Ascending aorta (tissue), 2 donors: ENCODE measurements at places on chromosomes 11 and 22. TPM values are rescaled to one million over a fixed set of nuclear protein-coding genes. Genes with fewer than 3 reads are reported as not detected.

- H3K4me1 ChIP-seq = peaks cover 3% of the 10 kb centered on the region
- no peak overlapping the region for H3K27ac ChIP-seq
- H3K27me3 ChIP-seq = no peaks in the 10 kb centered on the region
- no peaks in the 10 kb centered on the region for H3K36me3 ChIP-seq
- DNase-seq = no peak
These were observed 25.2 kb downstream of the LIF start for GRCh38 chr22:30221121-30221992.

- H3K36me3 ChIP-seq = no peaks in the 10 kb centered on the region
- DNase-seq = no peak
- H3K27ac ChIP-seq = no peak overlapping the region
- no peak overlapping the region for H3K4me3 ChIP-seq
- H3K27me3 ChIP-seq = no peaks in the 10 kb centered on the region
These were observed 2.1 kb upstream of the CBL start for GRCh38 chr11:119204066-119204465.

DNA sequence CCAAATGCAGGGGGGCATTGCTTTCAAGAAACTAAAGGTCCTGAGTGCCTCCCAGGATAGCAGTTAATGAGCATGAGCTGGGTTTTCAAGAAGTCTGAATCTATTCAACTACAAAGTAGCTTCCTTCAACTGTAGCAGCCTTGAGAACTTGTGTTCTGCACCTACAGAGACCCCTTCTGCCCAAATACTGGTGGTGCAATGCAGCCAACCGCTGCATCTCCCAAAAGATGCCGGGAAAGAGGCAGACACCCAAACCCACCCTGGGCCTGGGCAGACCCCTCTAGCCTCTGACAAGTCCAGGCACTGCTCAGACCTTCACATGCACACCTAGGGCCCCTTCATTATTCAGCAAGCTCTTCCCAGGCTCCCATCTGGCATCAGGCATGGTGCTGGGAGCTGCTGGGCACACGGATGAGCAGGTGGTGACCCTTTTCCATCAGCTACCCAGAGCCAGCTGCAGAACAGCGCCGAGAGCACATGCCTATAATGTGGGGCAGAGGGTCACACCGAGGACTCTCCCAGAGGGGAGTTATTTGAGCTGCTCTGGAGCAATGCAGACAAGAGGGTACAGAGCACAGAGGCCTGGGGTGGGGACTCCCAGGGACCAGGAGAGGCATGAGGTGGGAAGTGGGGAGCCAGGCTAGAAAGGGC, 44.9 kb upstream of the ETS1 start:
- DNase-seq = no peak
- no peak overlapping the region for H3K27ac ChIP-seq
- H3K4me3 ChIP-seq = no peak overlapping the region
- no peaks in the 10 kb centered on the region for H3K36me3 ChIP-seq

DNA sequence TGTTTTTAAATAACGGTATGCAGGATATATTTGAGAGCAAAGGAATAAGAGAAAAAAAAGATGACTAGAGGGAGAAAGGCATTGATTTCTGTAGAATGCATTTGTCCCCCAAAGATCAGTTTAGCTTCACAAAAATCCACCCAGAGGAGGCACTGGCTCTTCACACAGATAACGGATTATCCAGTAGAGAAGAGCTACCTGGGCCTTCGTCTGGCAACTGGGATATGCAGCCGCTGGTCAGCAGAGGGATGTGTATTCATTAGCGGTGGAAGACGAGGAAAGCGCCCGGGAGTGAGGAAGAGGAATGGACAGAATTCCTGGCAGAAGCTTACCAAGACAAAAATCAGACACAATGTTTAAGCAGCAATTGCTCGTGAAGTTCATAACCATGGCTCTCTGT, 5.6 kb upstream of the WT1 start:
- no peak overlapping the region for H3K27ac ChIP-seq
- peaks cover 7% of the 10 kb centered on the region for H3K27me3 ChIP-seq
- no peaks in the 10 kb centered on the region for H3K36me3 ChIP-seq
- peaks cover 2% of the 10 kb centered on the region for H3K4me1 ChIP-seq
- H3K4me3 ChIP-seq = no peak overlapping the region

GRCh38 chr11:117183724-117184349, 5.3 kb downstream of the SIDT2 start:
- no peaks in the 10 kb centered on the region for H3K27me3 ChIP-seq
- no peak overlapping the region for H3K27ac ChIP-seq
- no peak overlapping the region for H3K4me3 ChIP-seq
- DNase-seq = no peak

DNA sequence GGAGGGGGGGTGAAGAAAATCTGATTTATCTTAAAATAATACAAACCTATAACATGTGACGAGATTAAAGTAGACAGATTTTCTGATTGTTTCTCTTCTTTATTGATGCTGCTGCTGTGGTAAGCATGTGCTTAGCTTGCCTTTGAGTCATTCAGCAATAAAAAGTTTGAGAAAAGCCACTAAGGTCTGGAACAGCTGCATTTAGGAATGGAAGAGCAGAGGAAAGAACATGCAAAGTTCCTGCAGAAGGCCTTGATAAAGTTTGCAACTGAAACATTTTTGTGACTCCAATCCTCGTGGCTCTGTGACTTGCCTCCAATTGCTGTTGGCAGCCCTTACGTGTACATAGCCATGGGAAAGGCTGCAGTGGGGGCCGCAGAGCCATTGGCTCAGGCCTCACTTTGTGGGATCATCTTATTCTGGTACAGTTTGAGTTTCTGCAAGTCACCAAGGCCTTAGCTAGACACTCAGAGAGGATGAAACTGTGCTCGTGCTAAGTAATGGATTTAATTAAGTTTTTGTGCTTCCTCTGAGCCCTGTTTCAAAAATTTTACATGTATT, 370.2 kb downstream of the AASDHPPT start:
- no peak for DNase-seq
- H3K27ac ChIP-seq = no peak overlapping the region
- H3K36me3 ChIP-seq = no peaks in the 10 kb centered on the region
- H3K27me3 ChIP-seq = no peaks in the 10 kb centered on the region
- no peaks in the 10 kb centered on the region for H3K4me1 ChIP-seq

- H3K4me1 ChIP-seq = no peaks in the 10 kb centered on the region
- no peaks in the 10 kb centered on the region for H3K27me3 ChIP-seq
- DNase-seq = no peak
- H3K27ac ChIP-seq = no peak overlapping the region
- no peak overlapping the region for H3K4me3 ChIP-seq
- no peaks in the 10 kb centered on the region for H3K36me3 ChIP-seq
These were observed 226.6 kb upstream of the TENM4 start for GRCh38 chr11:79667380-79667779.

GRCh38 chr11:72758690-72759389, 6.6 kb upstream of the ARAP1 start:
- peaks cover 5% of the 10 kb centered on the region for H3K36me3 ChIP-seq
- no peak overlapping the region for H3K27ac ChIP-seq
- no peaks in the 10 kb centered on the region for H3K27me3 ChIP-seq
- no peak for DNase-seq
- no peaks in the 10 kb centered on the region for H3K4me1 ChIP-seq

- H3K27me3 ChIP-seq = peaks cover 14% of the 10 kb centered on the region
- DNase-seq = no peak
- no peak overlapping the region for H3K4me3 ChIP-seq
- no peak overlapping the region for H3K27ac ChIP-seq
These were observed 55.1 kb downstream of the CYTH4 start for GRCh38 chr22:37337204-37337943.

DNA sequence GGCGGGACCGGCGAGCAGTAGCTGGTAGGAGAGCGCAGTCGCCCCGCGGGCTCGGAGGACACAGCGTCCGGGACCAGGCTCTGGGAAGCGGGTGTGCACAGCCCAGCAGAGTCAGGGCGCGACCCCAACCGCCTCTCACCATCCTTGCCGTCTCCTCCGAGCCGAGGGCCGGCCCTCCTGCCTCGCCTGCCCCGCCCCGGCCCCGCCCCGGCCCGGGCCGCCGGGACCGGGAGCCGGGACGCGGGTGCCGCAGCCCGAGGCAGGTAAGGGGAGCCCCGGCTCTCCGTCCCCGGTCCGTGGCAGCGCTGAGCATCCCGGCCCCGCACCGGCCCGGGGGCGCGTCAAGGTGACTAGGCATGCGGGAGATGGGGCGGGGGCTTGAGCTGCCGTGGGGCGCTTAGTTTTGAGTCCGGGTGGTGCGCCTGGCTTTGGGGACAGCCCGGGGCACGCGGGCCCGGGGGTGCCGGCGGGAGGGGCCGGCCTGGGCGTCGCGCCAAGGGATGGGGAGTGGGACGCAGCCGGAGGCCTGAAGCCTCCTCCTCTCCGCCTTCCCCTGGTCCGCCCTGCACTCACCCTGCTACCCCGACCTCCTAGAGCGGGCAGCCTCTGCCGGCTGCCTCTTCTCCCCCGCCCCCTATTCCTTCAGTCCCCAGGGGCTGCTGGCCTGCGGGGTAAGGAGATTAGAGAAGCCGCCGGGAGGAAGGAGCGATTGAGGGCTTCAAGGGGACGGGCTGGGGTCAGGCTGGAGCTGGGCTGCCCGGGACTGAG, at the start of gene ABCG4:
Gene ABCG4 (plus strand): TSS at position 35 of the 768 bp plus-strand sequence. CDS start 914 bp downstream, outside the sequence.
- DNase-seq = no peak
- H3K27me3 ChIP-seq = no peaks in the 10 kb centered on the region
- H3K4me3 ChIP-seq = peak within 1 kb of the TSS; percentile 78
- H3K27ac ChIP-seq = no peak within 1 kb of the TSS
- no peaks in the 10 kb centered on the region for H3K36me3 ChIP-seq

GRCh38 chr22:38881464-38881871, 9.5 kb upstream of the CBX6 start:
- no peaks in the 10 kb centered on the region for H3K27me3 ChIP-seq
- peak overlapping the region; percentile 91 for H3K27ac ChIP-seq
- peaks cover 26% of the 10 kb centered on the region for H3K4me1 ChIP-seq
- H3K36me3 ChIP-seq = no peaks in the 10 kb centered on the region

DNA sequence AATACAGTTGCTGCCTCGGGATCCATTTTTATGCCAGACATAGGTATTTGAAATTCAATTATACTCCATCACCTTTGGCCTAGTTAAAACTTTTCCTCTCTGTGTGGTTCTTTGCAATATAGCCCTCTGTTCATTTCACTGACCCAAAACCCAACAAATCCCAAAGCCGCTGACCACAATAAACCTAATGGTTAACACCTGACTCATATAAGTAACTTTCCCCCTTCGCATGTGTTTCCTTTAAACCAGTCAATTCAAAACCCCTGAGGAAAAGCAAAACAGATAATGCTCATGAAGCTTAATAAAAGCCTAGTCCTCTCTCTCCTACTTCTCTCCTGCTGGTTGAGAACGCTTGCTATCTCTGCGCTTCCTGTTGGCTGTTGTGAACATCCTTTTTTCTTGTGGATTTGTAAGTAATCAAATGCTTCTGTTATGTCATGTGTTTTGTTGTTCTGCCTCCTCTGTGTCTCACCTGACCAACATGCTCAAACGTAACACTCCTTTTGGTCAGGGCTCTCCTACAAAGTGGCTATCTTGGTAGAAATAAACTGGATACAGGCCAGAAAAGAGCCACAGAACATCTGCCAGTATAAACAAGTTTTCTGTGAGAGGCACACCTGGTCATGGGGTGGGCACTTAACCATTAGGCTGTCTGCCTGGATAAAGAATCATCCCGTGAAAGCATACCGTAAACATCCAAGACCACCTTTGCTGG, 652.6 kb downstream of the METTL15 start:
- no peak overlapping the region for H3K4me3 ChIP-seq
- no peaks in the 10 kb centered on the region for H3K4me1 ChIP-seq
- no peak for DNase-seq
- no peaks in the 10 kb centered on the region for H3K36me3 ChIP-seq
- no peak overlapping the region for H3K27ac ChIP-seq

DNA sequence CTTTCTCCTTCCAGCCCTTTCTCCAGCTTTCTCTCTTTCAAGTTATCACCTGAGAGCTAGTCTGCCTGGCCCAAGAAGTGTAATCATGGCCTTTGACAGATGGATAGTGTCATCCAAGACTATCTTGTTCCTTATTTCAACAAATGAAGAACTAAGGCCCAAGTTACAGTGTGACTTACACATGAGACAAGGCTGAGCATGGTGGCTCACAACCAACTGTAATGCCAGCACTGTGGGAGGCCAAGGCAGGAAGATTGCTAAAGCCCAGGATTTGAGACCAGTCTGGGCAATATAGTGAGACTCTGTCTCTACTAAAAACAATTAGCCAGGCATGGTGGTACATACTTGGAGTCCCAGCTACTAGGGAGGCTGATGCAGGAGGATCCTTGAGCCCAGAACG, 3.7 kb upstream of the RANGAP1 start:
- H3K4me3 ChIP-seq = no peak overlapping the region
- peak overlapping the region; percentile 35 for H3K27ac ChIP-seq
- no peaks in the 10 kb centered on the region for H3K36me3 ChIP-seq
- H3K4me1 ChIP-seq = peaks cover 3% of the 10 kb centered on the region
- no peak for DNase-seq
- no peaks in the 10 kb centered on the region for H3K27me3 ChIP-seq

DNA sequence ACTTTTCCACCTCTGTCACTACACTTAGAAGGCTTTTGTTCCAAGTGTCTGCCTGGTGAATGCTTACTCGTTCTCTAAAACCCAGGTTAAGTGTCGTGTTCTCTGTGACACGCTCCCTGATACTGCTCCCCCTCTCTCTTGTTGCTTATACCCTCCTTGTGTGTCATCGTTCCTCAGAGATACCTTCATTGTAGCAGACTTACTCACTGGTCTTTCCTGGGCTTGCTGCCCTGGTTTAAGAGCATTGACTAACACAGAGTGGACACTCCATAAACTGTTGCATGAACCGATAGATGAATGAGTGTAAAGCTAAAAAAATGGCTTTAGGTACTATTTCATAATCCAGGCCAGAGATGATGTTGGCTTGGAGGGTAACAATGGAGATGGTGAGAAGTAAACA, 171.3 kb downstream of the GRIK4 start:
- H3K27ac ChIP-seq = no peak overlapping the region
- no peak for DNase-seq
- H3K27me3 ChIP-seq = no peaks in the 10 kb centered on the region
- no peaks in the 10 kb centered on the region for H3K36me3 ChIP-seq
- no peaks in the 10 kb centered on the region for H3K4me1 ChIP-seq
- H3K4me3 ChIP-seq = no peak overlapping the region

- no peaks in the 10 kb centered on the region for H3K4me1 ChIP-seq
- DNase-seq = no peak
- H3K36me3 ChIP-seq = no peaks in the 10 kb centered on the region
- no peak overlapping the region for H3K4me3 ChIP-seq
- H3K27ac ChIP-seq = no peak overlapping the region
- no peaks in the 10 kb centered on the region for H3K27me3 ChIP-seq
These were observed 789.4 kb upstream of the KIRREL3 start for GRCh38 chr11:127789927-127790326.

The FTH1 gene
- total RNA-seq = 2,353 TPM

The MPEG1 gene
- 14.5 TPM for total RNA-seq

The ZMAT5 gene
- 59.3 TPM for total RNA-seq

The DCHS1 gene
- total RNA-seq = 58.0 TPM

The SCGB2A2 gene
- total RNA-seq = not detected

The CARD18 gene
- not detected for total RNA-seq

The EIF4G2 gene
- 311 TPM for total RNA-seq

The TMEM109 gene
- 238 TPM for total RNA-seq

The TPBGL gene
- not detected for total RNA-seq

The MOGAT2 gene
- total RNA-seq = not detected

The DEPDC5 gene
- 5.2 TPM for total RNA-seq

The KBTBD4 gene
- total RNA-seq = 14.8 TPM
